Activated naive CD8-positive, alpha-beta T cell treated with anti-CD3 and anti-CD28 coated beads, Interleukin-2, amount 10 ng/mL, durations not matched to agents 7 days and 5 days (primary cell): ENCODE measurements at places on chromosomes 12 and 14. TPM values are rescaled to one million over a fixed set of nuclear protein-coding genes. Genes with fewer than 3 reads are reported as not detected.

DNA sequence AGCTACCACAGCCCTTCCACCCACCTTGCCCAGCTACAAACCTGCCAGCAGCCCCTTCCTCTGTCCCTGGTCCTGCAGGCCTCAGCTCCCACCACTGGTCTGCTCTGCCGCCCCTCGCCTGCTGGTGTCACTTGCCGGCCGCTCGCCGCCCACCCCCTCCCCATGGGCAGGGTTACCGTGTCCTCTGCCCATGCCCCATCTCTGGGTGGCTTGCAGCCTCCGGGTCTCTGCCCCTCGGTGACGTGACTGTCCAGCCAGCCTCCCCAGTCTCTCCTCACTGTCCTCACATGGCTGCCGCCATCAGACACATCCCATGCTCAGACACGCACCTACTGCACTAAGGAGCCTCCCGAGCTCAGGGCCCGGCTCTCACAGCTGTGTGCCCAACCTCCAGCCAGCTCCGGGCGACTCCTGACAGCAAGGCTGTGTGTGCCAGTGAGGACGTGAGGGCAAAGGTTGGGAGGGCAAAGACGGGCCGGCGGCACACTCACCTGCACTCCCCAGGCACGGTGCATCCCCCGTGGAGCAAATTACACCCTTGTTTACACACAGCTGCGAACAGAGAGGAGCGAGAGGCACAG, 13.4 kb downstream of the JAG2 start:
- DNase-seq, result no peak

DNA sequence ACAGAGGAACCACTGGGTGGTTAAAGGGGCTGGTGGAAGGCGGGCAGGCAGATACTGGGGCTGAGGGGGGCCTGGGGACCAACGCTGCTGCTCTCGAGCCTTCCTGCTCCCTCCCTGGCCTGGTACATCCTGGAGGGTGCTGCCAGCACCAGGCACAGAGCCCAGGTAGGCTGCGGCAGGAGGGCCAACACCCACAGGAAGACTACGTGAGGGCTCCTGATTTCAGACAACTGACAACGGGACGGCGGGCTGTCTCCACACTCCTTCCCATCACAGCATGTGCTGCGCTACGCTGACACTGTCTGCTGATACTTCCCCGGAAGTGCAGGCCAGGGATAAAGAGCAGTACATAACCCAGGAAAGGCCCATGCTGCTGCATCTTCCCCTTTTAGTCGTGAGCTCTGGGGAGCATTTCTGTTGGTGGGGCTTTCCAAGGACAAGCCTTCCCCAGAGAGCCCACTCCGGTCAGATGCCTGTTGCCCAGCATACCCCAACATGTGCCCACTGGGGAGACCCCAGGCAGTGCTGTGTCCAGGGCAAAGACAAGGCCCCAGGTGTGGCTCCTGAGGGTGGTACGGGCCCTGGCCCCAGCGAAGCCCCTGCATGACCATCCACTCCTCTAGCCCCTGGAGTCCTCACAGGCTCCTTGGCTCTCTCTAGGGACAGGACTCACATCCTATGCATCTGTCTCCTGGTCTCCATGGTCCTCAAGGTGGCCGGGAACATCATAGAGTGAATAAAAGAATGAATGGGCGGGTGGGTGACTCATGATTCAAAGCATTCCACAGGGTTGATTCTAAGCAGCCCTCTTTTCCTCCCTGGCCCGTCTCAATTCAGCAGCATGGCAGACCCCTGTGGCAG, 38.0 kb downstream of the CHGA start:
- no peak for DNase-seq

GRCh38 chr12:69055280-69055679, 122.3 kb upstream of the CPM start:
- DNase-seq, result no peak

DNA sequence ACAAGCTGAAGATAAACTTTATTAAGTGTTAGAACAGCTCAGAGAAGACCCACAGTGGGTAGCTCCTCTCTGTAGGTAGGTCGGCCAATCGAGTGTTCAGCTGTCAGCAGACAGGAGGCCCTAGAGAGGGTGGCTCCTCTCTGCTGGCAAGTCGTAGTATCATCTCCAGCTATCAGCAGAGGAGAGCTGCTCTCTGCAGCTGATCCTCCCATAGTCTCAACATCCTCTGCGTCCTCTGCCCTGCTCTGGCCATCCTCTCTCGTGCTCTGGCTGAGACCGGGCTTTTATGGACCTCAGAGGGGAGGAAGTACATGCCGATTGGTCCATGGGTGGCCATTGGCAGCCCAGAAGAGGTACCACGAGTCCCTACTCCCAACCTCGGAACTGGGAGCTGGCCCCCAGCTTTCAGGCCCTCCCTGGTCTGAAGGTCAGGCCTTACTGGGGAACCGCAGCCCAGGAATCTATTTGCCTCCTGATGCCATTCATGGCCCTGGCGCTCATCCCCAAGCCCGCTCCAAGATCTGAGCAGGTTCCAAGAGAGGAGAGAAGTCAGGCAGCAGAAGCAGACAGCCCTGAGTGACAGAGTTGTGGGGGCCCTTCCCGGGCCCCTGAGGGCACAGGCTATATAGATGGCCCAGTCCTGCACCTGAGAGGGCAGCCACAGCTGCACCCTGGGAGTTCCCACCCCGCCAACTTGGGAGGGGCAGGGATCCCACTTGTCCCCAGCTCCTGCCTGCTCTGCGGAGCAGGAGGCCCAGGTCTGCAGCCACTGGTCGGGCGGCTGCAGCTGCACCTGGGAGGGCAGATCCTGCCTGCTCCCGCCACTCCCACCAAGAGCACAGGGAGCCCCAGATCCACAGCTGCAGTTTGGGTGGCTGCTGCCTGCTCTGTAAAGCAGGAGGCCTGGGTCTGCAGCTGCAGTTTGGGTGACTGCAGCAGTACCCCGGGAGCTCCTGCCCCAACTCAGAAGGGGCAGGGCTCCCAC, 3.5 kb upstream of the PWP1 start:
- DNase-seq, result no peak

- DNase-seq, result no peak
These were observed 29.5 kb upstream of the RHOJ start for GRCh38 chr14:63174760-63175191.

DNA sequence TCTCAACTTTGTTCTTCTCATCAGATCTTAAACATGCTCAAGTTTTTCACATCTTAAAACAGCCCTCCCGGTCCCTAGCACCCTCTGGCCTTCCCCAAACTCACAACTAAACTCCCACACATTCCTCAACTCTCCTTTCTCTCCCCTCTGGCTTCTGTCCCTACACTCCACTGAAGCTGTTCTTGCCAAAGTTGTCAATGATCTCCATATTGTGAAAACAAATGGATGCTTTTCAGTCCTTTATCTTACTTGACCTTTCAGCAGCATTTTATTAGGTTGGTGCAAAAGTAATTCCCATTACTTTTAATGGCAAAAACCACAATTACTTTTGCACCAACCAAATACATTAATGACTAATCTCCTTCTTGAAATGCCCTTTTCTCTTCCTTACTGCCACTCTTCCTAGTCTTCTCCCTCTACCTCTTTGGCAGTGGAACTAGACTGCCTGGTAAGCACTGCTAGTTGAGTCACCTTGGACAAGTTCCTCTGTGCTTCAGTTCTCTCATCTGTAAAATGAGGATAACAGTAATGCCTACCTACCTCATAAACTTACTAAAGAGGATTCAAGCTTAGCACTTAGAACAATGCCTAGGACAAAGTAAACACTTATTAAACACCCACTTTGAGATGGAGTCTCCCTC, 16.0 kb downstream of the CERS5 start:
- no peak for DNase-seq

GRCh38 chr14:51356381-51356780, 116.3 kb downstream of the TMX1 start:
- no peak for DNase-seq

DNA sequence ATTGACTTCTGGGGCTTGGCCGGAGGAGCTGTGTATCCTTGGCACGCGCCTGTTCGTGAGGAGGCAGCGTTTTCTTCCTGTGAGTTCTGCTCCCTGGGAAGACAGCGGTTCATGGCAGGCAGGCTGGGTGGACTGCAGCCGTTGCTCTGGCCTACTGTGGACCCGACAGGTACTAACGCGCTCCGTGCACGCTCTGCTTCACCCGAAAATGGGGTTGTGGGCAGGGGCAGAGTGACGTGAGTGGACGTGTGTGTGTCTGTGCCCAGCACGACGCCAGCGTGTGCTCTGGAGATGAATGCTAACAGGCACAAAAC, 179.1 kb downstream of the KIF26A start:
- no peak for DNase-seq

- DNase-seq, result no peak
These were observed 158.1 kb downstream of the ATP23 start for GRCh38 chr12:58099476-58099875.

DNA sequence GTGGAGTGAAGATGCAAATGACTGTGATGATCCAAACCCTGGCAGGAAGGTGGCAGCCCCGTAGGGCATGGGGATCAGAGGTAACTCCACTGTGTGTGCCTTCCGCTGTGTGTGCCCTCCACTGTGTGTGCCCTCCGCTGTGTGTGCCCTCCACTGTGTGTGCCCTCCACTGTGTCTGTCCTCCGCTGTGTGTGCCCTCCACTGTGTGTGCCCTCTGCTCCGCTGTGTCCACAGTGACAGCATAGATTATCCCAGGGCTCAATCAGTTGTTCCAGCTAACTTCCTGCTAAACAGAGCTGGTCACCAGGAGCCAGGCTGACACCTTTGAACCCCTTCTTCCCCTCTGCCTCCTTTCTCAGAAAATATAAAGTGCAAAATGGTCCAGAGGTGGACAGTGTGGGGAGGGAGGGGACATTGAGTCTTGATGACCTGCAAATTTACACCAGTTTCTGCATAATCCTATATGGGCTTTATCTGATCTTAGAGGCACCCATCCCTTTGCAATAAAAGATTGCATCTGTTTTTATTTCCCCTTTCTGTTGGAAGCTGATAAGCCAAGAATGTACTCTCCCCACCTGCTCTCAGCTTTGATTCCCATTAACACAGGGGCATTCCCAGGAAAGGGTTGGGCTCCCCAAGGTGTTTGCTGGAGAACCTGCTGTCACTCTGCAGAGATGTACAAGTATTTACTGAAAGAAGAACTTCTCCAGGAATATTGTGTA, 21.6 kb upstream of the HNF1A start:
- DNase-seq, result no peak

The RTL1 gene
- not detected for total RNA-seq

The OR6C4 gene
- total RNA-seq, result not detected

The EML5 gene
- total RNA-seq, result 2.9 TPM

The KRT78 gene
- total RNA-seq, result not detected

The APOLD1 gene
- 12.1 TPM for total RNA-seq

The OTOGL gene
- not detected for total RNA-seq

The SLCO1B1 gene
- total RNA-seq, result not detected
